Right cardiac atrium (tissue), 5 donors: ENCODE measurements at places on chromosomes 11 and 22. TPM values are rescaled to one million over a fixed set of nuclear protein-coding genes. Genes with fewer than 3 reads are reported as not detected.

The DAGLA gene
- 7.2 TPM for total RNA-seq

The FERMT3 gene
- 5.9 TPM for total RNA-seq

The SCUBE2 gene
- total RNA-seq: 1.6 TPM

The ZBTB16 gene
- total RNA-seq: 61.5 TPM

GRCh38 chr11:121372028-121372427 is 79.5 kb downstream of the SC5D start:
- no peak for DNase-seq

- peak; percentile 87 for DNase-seq
Observed at GRCh38 chr11:64767344-64768299, 7.8 kb upstream of the PYGM start.

DNA sequence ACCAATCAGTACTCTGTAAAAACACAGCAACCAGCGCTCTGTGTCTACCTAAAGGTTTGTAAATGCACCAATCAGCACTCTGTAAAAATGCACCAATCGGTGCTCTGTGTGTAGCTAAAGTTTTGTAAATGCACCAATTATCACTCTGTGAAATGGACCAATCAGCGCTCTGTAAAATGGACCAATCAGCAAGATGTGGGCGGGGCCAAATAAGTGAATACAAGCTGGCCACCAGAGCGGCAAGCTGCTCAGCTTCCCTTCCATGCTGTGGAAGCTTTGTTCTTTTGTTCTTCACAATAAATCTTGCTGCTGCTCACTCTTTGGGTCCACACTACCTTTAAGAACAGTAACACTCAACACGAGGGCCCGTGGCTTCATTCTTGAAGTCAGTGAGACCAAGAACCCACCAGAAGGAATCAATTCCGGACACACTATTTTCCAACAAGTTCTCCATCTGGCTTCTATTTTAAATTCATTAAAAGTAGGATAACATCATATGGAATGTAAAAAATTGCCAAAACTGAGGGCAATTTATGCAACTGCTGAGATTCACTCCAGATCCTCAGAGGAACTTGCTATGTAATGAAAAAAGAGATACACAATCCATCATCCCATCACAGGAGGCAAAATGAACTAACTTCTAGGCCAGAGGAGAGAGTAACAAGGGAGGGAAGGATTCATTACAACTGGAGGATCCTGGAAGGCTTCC is 3.1 kb upstream of the PANX1 start:
- DNase-seq: no peak

GRCh38 chr11:101917226-101917625 is 904 bp upstream of the ANGPTL5 start:
- no peak for DNase-seq

The NPTXR gene
- total RNA-seq: 44.5 TPM

GRCh38 chr22:24883432-24883831 is 63.1 kb downstream of the LHFPL7 start:
- no peak for DNase-seq

DNA sequence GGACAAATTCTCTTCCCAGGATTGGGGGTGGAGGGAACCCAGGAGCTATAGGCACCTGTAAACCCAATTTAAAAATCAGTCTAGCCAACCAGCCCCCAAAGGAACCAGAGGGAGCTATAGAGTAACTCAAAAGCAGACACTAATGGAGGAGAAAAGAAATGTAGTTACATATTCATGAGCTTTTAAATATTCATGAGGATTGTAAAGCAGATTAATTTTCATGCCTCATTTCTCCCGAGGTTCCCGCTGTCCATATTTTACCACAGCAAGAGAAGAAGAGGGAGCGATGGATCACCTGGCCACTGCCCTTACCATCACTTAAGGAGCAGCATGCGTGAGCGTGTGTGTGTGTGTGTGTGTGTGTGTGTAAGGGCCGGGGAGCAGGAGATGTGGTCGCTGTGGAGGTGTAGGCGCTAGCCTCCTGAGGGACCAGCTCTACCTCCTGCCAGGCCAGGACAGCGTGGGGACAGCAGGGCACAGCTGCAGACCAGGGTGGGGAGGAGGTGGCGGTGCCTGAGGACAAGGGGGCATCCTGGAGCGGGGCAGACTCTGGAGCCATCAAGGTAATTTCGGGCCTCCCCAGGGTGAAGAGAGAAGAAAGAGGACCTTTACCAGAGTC is 100.7 kb upstream of the THY1 start:
- no peak for DNase-seq

DNA sequence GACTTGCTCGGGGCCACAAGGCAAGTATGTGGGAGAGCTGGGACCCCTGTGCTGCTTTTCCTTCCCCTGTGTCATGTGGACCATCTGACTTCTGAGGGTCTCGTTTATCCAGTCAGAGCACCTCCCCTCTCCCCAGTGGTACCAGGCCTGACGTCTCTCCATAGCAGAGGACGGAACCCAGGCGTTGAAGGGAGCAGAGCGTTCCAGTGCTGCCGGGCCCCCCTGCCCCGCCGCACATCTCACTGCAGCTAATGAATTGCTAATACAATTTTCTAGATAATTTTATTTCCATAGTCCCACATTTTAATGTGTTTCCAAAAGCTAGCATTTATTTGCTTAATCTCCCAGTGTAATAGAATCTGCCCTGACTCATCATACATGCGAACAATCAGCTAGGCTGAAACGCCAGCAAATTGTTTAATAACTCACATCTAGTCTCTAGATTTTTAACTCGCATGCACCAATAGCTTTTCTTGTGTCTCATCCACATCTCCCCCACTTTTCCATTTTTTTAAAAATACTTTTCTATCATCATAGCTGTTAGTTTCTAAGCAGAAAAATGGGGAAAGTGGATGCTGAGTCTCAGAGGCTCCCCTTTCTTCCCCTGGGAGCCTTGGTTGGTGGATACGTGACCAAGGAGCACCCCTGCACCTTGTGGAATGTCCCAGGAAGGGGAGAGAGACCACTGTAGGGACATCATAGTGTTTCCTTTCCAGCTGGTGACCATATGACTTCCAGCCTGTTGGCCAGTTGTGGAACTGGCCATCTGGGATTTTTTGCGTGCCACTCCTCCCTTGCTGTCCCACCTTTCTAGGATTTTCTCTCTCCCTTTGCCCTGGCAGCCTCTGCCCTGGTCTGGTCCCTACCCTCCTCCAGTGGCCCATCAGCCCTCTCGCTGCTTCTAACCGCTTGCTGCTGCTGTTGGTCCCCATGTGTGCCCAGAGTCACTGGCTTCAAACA is 58.6 kb upstream of the NNMT start:
- peak; percentile 36 for DNase-seq

GRCh38 chr11:8314916-8315315 is 51.2 kb upstream of the LMO1 start:
- no peak for DNase-seq

GRCh38 chr22:21778705-21779363 is 43.2 kb upstream of the YPEL1 start:
- no peak for DNase-seq

DNA sequence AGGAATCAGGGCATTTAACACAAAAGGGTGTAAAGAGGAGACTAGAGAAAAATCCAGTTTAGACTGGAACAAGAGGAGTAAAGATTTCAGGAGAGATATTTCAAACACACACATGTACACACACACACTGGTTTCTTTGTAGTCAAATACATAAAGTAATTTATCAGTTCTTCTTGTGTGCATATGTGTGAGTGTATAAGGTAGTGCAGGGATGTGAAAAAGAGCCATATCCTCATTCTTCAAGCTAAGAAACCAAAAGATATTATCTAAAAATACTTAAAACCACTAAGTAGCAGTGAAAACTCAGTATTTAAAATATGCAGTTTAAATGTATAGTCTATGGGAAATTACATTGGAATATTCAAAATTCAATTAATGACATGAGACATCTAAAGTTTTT is 52.5 kb upstream of the CARD18 start:
- DNase-seq: no peak

The BIRC2 gene
- total RNA-seq: 33.6 TPM

- DNase-seq: peak; percentile 49
Observed at GRCh38 chr22:30877662-30878515, 90.7 kb downstream of the MORC2 start.

DNA sequence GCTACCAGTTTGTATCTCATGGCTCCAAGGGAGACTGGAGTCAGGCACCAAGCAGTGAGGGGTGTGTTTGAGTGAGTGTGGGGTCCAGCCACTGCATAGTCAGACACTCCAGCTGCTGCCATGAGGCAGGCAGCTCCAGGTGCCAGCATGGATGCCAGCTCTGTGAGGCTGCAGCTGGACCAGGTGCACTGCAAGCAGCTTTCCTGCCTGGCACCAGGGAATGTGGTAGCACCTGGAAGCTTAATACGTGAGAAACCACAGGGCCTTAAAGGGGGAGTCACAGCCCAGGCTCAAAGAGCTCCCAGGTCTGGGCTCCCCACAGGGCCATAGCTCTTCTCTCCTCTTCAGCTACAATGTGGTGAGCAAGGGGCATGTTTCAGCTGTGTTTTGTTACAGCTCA is 817.8 kb upstream of the LUZP2 start:
- no peak for DNase-seq

DNA sequence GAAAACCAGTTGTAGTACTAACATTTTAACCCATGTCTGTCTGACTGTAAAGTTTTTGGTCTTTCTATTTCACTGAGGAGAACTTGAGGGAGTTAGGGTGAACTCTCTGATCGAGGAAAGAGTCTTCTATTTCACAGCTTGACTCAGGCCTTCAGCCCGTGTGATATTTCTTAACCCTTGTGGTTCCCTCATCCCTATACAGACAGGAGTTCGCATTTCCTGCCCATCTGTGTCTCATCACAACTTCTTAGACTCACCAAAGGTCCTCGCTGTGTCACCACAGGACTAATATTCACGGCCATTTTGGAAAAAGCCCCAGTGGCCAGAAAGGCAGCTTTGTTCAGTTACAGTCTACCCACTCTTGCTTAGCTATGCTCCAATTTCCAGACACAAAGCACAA is 172.8 kb downstream of the FAM181B start:
- no peak for DNase-seq

- DNase-seq: no peak
Observed at GRCh38 chr22:19290400-19291217, 910 bp downstream of the CLTCL1 start.

The DKK3 gene
- 3,299 TPM for total RNA-seq

DNA sequence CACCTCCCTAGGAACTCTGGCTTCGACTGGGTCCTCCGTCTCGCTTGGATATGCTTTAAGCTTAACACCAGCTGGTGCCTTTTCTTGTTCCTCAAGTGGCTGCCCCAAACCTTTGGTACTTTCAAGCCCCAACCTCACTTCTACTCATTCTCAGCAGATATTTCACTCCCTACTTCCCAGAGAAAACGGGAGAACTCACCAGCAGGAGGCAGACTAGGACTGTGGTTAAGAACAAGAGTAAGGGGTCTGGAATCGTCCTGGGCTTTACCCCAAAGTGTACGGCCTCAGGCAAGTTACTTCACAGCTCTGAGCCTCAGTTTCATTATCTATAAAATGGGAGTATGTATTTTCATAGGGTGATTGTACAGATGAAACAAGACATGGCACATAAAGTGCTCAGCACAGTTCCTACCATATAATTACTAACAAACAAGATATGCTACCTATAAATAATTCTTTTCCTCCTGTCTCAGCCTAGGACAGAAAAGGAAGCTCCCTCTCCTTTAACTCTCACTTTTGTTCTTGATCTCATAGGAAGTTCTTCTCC is 37.8 kb downstream of the PAMR1 start:
- DNase-seq: no peak

DNA sequence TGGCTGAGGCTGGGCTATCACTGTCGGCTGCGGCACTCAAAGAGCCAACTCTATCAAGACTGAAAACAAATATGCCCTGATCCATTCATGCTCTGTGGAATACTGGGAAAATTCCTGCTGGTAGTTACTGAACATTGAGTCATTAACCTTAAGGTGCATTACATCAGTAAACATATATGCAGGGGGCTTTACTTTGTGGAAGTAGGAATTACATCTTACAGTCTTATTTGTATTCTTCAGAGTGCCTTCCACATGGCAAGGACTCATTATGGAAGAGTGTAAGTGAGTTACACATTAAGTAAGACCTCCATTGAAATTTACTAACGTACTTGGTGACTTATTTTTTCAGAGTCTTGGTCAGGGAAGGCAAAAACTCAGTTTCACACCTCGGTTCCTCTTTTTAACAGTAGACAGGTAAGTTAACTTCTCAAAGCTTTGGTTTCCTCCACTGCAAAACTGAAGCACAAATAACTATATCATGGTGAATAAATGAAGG is 4.5 kb downstream of the OR5B21 start:
- DNase-seq: no peak

DNA sequence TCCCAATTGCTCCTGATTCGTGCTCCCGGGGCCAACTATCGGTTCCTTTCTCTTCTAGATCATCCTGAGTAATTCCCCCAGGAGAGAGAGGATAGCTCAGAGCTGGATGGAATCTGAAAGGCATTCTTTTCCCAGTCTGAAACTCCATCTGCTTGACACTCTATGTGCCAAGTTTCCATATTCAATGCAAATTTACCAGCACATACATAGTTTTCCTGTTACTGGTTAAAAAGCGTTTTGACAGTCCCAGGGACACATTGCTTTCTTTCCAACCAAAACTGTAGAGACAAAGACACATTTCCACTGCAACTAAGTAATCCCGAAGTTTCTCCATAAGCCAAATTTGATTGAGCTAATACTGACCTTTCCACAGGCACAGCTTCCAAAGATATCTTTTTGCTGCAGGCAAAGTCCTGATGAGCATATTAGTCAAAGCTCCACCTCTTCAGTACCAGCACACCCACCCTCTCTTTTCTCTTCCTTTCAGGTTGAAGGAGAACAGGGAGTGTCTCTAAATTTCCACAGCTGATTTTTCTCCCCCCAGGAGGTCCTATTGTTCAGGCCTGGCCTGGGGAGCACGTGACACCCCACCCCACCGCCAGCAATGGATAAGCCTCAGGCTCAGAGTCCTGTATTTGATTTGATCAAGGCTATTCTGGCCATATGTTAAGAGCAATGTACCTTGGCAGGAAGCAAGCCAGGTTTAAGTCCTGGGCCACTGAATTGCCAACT is 9.7 kb upstream of the ANKK1 start:
- no peak for DNase-seq

GRCh38 chr11:86205421-86206336 is 38.9 kb upstream of the EED start:
- no peak for DNase-seq

- DNase-seq: peak; percentile 72
Observed at GRCh38 chr22:21026783-21027692, 5.3 kb downstream of the SLC7A4 start.

The RHOD gene
- total RNA-seq: 34.2 TPM

DNA sequence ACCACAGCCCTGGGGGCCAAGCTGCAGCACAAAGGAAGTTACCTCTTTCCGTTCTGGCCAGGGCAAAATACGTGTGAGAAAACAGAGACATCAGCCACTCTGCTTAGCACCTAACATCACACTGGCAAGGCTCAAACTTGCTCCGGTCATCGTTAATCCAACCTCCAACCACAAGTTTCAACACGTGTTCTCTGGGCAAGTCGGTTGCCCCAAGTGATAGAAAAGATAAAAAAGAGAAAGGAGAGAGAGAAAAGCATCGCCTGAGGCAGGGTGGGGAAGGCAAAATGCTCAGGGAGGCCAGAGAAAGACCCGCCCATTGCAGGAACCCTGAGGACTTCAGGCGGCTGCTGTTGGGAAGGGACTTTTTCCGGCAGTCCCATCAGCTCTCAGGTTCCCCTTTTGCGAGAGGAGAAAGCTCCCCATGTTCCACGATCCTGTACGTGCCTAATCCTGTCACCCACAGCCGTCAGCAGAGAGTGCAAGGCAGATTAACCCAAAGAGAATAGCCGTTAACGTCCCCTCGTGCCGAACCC is 18.5 kb upstream of the B4GALNT4 start:
- peak; percentile 53 for DNase-seq

The OR52I2 gene
- not detected for total RNA-seq

- DNase-seq: no peak
Observed at GRCh38 chr11:37718431-37718999, 1120.5 kb upstream of the RAG2 start.

- DNase-seq: no peak
Observed at GRCh38 chr11:78646564-78647185, 72.0 kb upstream of the NARS2 start.
